Natural killer cell (primary cell): ENCODE measurements at places on chromosomes 12 and 14.

- DNase-seq, result no peak
These were observed 133.8 kb downstream of the BCAT1 start for GRCh38 chr12:24815114-24815423.

- no peak for DNase-seq
These were observed 40.4 kb downstream of the FOS start for GRCh38 chr14:75319021-75319420.

GRCh38 chr14:102164965-102165364 lies 25.3 kb downstream of the WDR20 start:
- DNase-seq, result no peak

DNA sequence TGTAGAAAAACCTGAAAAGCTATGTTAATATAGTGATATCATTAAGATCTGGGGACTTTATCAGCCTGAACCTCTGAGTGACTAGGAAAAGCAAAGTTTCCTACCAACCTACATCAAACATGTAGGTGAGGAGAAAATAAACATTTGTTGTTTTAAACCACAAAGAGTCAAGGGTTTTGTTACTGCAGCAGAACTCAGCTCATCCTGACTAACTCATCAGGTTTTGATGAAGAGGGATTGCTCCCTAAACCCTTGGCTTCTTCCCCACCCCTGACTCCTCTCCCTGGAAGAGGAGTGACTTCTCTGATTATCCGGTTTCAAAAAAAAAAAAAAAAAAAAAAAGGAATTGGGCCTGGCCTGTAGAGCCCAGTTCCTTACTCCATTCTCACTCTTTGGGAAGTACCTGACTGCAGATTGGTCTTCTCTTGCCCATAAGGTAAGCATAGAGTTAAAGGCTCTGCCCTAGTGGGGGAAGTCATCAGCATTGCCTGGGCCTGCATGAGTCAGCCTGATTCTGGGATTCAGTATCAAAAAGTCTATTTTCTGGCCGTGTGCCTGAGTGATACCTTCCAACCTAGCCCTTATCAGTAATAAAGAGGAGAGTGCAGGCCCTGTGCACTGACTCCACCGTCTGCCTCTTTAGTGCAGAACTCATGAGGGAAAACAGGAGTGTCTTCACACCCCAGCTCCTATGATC lies 16.9 kb downstream of the BDKRB1 start:
- no peak for DNase-seq

DNA sequence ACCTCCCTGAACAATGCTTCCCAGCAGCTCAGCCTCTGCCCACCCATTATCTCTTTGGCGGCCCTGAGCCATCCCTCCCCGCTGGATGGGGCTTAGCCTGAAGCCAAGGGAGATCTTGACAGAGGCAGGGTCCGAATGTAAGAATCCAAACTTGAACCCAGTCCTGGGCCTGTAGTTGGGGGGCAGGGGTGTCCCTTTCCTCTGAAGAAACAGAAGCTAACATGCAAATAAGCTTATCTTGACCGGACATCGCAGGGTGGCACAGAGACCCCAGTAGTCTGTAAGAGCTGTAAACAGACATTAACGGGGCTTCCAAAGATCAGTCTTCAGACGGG lies 6.0 kb downstream of the DLK1 start:
- DNase-seq, result no peak

- no peak for DNase-seq
These were observed 283.1 kb downstream of the MDGA2 start for GRCh38 chr14:47392326-47392725.

DNA sequence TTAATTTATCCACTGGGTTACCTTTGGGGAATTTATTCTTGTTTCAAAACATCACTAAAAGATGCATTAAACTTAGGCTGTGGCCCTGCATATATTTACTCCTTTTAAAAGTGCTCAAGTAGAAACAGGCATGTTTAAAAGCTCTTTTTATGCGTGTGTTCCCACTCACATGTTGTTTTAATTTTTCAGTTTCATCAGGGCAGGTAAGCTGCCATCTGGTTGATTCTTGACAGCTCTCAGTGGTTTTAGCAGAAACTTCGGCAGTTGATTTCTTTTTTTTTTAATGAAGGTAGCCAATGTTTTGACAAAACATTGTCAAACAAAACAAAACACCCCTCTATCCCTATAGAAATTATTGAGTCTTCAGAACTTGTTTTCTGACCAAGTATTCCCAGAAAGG lies 89.6 kb upstream of the LGR5 start:
- DNase-seq, result no peak

DNA sequence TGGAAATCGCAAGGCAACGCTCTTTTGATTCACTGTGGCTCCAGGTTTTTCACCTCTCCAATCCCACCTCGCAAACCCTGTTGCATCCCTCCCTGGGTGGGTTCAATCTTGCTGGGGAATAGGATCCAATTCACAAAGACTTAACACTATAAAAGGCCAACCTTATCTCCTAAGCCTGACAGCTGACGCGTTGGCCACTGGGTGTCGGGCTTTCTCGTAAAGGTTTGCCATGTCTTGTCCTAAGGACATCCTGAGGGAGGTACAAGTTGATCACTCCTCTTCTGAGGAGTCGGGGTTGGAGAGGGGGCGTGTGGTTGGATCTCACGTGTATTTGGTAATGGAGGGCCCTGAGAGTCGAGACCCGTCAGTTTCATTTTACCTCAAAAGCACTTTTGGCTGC lies 112.6 kb upstream of the FZD10 start:
- DNase-seq, result no peak

GRCh38 chr14:106134886-106135285 lies 608.5 kb downstream of the TMEM121 start:
- DNase-seq, result no peak

DNA sequence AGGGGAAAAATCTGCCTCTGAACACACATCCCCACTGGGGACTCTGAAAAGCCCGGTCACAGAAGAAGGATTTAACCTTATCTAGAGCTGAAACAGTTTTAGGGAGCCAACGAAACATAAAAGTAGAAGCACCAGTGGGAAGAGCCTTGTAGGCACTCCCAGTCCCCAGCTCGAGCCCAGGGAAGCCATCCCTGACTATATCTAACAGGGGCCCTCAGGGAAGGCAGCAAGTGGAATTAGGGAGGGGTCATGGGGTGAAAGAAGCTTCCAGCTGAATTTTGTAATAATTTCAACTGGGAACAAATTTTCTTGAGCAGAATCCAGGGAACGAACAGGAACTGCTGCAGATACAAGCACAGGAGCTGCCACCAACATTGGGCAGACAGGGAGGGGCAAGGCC lies 127.8 kb downstream of the BMP4 start:
- DNase-seq, result no peak

- no peak for DNase-seq
These were observed 370.6 kb upstream of the PRICKLE1 start for GRCh38 chr12:42960087-42960527.

DNA sequence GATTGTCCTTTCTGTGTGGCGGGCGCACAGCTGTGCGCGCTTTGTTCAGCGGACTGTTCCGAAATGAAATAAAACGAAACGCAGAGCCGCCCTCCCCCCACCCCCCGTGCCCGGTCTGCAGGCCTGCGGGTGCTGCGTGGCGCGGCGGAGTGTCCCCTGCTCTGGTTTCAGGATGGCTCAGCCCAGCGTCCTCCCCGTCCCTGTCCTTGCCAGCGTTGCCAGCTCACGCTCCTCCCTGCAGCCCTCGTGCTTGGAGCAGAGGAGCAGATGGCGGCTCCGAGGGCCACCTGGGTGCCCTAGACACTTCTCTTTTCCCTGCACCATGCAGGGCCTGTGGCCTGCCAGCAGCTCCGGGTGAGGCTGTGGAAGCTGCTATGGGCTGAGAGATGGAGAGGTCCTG lies 17.5 kb upstream of the BEGAIN start:
- no peak for DNase-seq
